AG04449 (cell line): ENCODE measurements at places on chromosomes 11 and 22.

GRCh38 chr11:25435197-25435596 lies 896.7 kb upstream of the ANO3 start:
- no peak for DNase-seq

GRCh38 chr11:104370478-104370877 lies 206.5 kb upstream of the PDGFD start:
- DNase-seq, result no peak

- no peak for DNase-seq
These were observed 52.1 kb downstream of the MYH9 start for GRCh38 chr22:36335621-36336020.

GRCh38 chr11:30150425-30150824 lies 80.4 kb upstream of the FSHB start:
- no peak for DNase-seq

- peak; percentile 31 for DNase-seq
These were observed 81.3 kb downstream of the PHF21A start for GRCh38 chr11:46039990-46040389.

GRCh38 chr11:76371170-76371569 lies 9.8 kb downstream of the THAP12 start:
- peak; percentile 40 for DNase-seq
